Activated naive CD8-positive, alpha-beta T cell treated with anti-CD3 and anti-CD28 coated beads, Interleukin-2, amount 50 U/mL, for 24 hours (primary cell): ENCODE measurements at places on chromosomes 2 and 18.

DNA sequence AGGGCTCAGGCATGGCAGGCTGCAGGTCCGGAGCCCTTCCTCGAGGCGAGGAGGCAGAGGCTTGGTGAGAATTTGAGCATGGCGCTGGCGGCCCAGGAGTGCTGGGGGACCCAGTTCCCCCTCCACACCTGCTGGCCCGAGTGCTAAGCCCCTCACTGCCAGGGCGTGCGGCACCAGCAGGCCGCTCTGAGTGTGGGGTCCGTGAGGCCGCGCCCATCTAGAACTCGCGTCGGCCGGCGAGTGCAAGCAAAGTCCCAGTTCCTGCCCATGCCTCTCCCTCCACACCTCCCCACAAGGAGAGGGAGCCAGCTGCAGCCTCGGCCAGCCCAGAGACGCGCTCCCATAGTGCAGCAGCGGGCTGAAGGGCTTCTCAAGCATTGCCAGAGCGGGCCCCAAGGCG lies 233.0 kb downstream of the PIEZO2 start:
- H3K4me3 ChIP-seq: no peak overlapping the region
- no peaks in the 10 kb centered on the region for H3K4me1 ChIP-seq
- DNase-seq: no peak
- no peaks in the 10 kb centered on the region for H3K36me3 ChIP-seq
- H3K27ac ChIP-seq: no peak overlapping the region
- no peaks in the 10 kb centered on the region for H3K27me3 ChIP-seq

GRCh38 chr2:76825140-76825970 lies 696.8 kb downstream of the LRRTM4 start:
- no peak overlapping the region for H3K4me3 ChIP-seq
- DNase-seq: no peak

DNA sequence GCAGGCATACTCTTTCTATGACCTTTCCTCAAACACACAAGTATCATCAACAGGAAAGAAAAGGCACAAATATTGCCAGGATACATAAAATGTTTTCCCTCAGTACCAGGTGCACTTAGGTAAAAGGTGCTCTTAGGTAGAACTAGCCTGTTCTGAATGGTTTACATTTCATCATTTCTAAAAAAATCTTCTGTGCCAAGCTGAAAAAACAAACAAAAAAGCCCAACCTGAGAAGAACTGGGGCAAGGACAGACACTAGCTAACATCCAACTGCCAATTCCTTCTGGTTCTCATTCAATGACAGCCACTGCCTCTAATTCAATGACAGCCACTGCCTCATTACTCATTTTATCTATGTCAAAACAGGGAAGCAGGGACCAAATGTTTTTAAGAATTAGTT lies 68.5 kb downstream of the SPIRE1 start:
- DNase-seq: no peak
- no peak overlapping the region for H3K27ac ChIP-seq
- no peak overlapping the region for H3K4me3 ChIP-seq
- no peaks in the 10 kb centered on the region for H3K36me3 ChIP-seq

- no peak overlapping the region for H3K27ac ChIP-seq
- no peaks in the 10 kb centered on the region for H3K27me3 ChIP-seq
- peaks cover 2% of the 10 kb centered on the region for H3K4me1 ChIP-seq
- H3K36me3 ChIP-seq: peaks cover 41% of the 10 kb centered on the region
- DNase-seq: no peak
Observed at GRCh38 chr2:239155806-239156480, 244.9 kb downstream of the HDAC4 start.
